ENCODE measurements at places on chromosomes 1 and 21. TPM values are rescaled to one million over a fixed set of nuclear protein-coding genes. Genes with fewer than 3 reads are reported as not detected.

Gene ACBD3
- total RNA-seq = 24.1 TPM

- DNase-seq = no peak
Measured at GRCh38 chr1:82108843-82109242, 308.1 kb downstream of the ADGRL2 start.

DNA sequence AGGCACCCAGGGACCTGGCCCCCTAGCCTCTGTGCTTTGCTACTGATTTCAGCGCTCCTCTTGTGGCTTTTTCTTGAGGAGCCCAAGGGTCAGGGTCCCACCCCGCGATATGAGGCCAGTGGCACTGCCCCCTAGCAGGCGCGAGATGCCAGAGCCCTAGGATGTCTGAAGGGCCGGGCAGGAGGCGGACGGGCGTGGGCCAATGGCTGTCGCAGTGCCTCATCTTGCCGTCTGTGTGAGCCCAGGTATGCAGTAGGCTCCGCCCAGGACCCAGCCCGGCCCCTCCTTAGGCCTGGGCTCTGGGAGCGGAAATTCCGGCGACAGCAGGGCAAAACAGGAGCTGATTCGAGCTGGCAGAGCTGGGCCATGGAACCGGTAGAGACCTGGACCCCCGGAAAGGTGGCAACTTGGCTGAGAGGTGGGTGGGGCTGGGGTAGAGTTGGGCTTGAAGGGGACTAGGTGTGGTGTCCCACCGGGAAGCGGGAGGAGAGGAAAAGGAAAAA is at the start of gene CNKSR1:
TSS of gene CNKSR1 (plus strand) at position 310 of the 503 bp plus-strand sequence. CDS start at position 367, 57 bp downstream.
- DNase-seq = no peak

DNA sequence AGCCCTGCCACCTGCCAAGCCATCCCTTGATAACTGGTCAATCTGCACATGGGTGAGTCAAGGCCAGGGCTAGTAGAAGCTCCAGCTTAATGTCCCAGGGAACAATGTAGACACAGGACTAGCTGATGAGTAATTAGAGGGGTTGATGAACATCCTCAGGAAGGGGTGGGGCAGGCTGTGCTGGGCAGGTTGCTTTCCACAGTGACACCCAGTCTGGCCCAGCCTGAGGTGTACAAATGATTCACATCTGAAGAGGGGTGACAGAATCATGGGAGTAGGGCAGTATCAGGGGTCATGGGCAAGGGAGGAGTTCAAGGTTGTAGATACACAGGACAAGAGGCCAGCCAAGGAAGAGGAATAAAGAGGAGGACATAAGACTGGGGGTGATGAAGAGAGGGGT is 4.3 kb downstream of the LPAR3 start:
- DNase-seq = no peak

GRCh38 chr21:44372616-44373015 is 19.2 kb downstream of the TRPM2 start:
- no peak for DNase-seq

GRCh38 chr1:2480986-2481364 is 4.9 kb downstream of the PLCH2 start:
- no peak for DNase-seq

DNA sequence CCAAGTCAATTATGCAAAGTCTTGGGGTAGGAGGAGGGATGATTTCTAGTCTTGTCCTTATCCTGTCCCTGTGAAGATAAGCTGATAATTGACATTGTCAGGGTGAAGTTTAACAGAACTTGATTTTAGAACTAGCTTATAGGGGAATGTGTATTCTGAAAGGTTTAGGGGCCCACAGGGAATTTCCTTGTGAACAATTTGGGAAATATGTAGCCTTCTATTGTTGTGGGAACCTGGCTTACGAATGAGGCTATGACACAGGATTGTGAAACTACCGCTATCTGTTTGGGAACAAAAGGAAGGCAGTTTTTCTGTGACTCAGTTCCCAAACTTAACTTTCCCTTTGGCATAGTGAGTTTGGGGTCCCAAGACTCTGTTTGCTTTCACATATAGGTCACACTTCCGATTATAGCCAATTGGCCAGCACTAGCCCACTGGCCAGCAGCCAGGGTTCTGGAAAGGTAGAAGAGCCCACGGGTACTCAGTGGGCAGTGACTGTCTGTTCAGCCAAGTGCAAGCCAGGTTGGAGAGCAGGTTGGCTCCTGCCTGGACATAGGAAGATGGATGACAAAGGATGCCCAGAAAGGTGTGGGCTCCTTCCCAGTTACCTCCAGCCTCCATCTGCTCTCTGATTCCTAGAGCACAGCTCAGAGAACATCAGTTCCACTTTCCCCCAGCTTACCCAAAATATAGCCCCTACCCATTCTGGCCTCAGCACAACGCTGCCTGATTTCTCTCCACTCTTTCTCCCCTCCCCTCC is 35.5 kb downstream of the H3-3A start:
- no peak for DNase-seq
